NCI-H1417 (cell line): ENCODE measurements at places on chromosomes 12 and 14.

DNA sequence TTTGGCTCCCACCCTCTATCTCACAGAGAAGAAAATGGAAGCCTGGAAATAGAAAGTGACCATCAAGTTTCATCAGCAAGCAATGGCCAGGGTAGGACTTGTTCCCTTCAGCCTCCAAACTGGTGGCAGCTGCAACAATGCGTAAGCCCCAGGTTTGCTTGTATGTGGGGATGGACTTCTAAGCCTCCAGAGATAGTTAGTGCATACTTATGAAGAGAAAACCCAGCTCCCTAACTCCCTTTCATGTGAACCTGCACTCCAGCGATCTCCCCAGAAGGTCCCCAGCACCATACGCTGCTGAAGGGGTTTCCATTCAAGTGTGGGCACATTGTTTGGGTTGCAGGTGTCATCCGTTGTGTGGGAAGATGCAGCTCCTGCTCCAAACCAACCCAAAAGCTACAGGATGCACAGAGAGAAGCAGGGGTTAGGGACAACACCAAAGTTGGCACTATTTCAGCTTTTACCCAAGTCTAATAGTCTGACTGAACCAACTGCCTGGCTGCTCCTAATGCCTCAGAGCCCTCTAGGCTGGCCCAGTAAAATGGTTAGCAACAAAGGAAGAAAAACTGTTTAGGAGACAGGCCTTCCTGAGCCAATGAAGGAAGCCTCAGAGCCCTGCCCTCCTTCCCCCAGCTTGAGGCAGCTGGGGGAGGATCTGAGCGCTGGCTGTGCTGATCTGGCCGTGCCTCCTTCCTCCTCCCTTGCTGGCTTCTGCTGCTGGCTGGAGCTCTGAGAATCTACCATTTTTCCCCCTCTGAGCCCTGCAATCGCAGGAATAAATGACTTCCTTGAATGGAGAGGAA is 12.3 kb downstream of the ZFP36L1 start:
- no peak for DNase-seq

DNA sequence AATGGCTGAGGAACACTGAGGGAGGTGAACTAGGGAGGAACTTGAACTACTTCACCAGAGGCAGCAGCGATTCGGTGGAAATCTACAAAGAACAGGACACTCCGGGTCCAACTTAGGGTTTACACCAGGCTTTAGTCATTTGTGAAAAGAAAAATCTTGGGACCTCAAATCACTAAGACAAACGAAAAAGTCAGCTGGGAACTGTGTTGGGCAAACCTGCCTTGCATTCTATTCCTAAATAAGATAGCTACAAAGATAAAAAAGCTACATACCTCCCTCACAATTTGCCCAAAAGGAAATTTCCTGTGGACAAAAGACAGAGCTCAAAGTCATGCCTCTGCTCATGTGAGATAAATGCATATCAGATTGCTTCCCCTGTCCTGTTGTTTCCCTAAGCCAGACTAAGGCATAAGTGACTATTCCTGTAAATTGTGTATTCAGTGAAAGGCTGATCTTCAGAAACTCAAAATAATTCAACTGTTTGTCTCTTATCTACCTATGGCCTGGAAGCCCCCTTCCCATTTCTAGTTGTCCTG is 106.6 kb downstream of the APAF1 start:
- DNase-seq: no peak

DNA sequence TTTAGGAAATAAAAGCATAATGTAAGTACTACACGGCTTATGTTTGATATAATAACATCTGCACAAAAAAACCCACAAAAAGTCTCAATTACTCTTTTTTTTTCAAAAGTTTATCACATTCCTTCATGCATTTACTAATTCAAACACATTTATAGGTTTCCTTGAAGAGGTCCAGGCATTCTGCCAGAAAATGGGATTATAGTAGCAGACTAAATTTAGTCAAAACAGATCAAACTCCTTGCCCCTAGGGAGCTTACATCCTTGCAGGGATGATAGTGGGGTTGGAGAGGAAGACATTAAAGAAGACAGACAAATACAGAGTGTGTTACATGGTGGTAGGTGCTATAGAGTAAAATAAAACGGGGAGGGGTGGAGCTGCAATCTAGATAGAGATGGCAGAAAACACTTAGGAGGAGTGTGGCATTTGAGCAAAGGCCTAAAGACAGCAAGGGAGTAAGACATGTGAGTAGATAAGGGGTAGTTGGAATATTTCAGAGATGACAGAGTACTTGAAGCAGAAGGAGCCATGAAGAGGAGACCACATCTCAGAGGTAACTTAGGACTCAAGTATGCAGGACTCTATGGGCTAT is 266.9 kb downstream of the PPFIA2 start:
- DNase-seq: no peak

DNA sequence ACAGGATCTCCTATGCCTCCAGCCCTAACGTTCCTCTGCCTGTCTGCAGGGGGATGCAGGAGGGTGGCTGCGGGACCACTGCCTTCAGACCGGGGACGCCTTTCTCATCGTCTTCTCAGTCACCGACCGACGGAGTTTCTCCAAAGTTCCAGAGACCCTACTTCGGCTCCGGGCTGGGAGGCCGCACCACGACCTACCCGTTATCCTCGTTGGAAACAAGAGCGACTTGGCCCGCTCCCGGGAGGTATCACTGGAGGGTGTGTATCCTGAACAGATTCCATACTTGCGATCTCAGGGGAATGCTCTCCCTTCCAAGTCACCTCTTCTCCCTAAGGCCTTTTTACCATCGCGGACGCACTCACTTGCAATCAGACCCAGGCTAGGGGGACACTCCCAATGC is 3.0 kb downstream of the REM2 start:
- no peak for DNase-seq

GRCh38 chr12:126588586-126589249 is 1523.5 kb downstream of the AACS start:
- no peak for DNase-seq

- DNase-seq: no peak
Observed at GRCh38 chr12:124397399-124397679, 102.4 kb downstream of the RFLNA start.

DNA sequence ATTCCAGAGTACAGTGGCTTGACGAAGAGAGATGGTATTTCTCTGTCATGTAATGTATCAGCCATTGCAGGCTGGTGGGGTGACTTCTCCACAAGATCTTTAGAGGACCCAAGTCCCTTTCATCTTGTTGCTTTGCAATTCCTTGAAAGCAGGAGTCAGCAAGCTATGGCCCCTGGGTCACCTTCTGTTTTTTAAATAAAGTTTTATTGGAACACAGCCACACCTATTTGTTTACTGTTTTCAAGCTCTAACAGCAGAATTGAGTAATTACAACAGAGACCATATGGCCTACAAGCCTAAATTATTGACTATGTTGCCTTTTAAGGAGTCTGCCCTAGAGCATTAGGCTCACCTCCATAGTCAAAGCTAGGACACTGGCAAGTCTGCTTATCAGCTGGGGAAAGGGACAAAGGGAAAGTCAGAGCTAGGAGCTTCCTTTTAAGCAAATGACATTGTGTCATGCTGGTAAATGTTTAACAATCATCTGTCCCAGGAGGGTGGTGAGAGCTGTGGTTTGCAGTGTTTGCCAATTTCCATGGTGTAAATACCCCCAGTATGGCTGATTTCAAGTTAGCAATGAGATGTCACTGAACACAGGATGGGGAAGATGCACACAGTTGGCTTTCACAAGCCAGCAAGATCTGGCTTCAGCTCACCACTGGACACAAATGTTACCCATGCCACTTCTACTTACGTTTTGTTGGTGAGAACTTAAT is 87.7 kb upstream of the PWP1 start:
- DNase-seq: no peak

- DNase-seq: no peak
Observed at GRCh38 chr12:59710004-59710628, 114.3 kb downstream of the SLC16A7 start.

DNA sequence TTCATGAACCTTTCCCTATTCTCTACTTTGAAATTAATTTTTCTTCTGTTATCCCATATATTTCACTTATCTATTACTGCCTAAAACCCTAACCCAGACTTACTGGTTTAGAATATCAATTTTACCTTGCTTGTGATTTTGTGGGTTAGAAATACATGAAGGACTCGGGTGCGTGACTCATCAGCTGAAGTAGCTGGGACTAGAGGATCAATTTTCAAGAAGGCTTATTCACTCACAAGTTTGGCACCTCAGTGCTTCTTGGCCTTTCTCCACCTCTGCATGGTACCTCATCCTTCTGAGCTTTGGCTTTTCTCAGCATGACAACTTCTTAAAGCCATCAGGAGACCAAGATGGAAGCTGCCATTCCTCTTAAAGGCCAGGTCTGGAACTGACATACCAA is 57.8 kb downstream of the TMEM117 start:
- DNase-seq: no peak

- no peak for DNase-seq
Observed at GRCh38 chr12:57161491-57161890, 14.1 kb upstream of the LRP1-AS start.

GRCh38 chr14:99664937-99665273 is 19.2 kb upstream of the CYP46A1 start:
- no peak for DNase-seq

DNA sequence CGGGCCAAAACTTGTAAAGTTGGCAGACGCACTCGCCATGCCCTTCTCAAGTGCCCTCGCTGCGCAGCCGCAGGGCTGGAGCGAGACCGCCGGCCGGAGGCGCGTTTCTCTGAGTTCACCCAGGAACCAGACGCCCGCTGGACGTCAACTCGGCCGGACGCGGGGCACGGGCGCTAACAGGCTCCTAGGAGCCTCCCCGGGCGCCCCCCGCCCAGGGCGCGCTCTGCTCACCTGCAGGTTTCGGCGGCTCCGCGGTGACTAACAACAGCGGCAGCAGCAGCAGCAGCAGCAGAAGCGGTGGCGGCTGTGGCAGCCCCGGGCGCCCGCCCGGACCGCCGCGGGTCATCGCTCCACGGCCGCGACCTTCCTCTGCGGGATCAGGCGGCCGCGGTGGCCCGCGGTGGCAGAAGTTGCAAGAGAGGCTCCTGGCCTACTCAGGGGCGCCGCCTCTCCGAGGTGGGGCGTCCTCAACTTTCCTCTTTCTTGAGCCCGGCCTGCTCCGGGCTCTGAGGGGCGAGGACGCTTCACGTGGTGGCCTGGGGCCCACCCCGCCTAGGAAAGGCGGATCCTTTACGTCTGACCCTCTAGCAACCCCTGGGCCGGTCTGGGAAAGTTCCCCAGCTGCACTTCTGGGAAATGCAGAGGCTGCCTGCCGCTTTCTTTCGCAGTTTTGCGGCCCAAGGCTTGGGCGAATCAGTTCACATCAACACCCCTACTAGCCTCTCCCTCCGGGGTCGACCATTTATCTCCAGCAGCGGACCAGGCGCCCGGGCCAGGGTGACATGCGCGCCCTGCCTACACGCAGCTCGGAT is at the start of gene PLBD1:
TSS of gene PLBD1 (minus strand) at position 533 of the 812 bp plus-strand sequence. CDS start at position 346, 187 bp downstream.
- peak; percentile 41 for DNase-seq

GRCh38 chr12:82144505-82144904 is 213.7 kb downstream of the CCDC59 start:
- DNase-seq: no peak

DNA sequence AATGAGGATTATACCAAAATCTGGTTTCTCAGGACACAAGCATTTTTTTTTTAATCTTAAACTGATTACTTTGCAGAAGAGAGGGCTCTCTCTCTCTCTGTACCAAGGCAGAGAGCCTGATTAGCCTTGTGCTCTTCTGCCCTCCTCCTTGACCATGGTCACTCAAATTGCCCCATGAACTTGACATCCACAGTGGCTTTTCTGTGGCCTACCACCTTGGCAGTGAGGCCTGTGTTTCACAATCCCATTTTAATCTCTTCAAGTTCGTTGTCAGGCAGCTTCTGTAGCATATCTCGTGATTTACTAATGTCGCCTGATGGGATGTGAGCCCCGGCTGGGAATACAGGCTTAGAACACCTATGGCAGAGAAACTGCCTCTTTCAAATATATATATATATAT is 30.7 kb upstream of the PWP1 start:
- DNase-seq: no peak

DNA sequence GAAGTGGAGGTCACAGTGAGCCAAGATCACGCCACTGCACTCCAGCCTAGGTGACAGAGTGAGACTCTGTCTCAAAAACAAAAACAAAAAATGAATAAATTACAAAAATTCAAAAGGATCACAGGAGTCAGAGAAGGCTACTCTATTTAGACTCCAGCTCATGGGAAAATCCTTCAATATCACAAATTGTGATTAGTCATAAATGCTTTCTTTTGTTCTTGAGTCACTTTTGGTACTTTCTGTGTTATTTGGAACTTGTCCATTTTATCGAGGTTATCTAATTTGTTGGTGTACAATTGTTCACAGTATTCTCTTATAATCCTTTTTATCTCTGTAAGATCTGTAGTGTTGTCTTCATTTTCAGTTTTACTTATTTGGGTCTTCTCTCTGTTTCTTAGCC is 18.9 kb downstream of the ALDH2 start:
- DNase-seq: no peak

DNA sequence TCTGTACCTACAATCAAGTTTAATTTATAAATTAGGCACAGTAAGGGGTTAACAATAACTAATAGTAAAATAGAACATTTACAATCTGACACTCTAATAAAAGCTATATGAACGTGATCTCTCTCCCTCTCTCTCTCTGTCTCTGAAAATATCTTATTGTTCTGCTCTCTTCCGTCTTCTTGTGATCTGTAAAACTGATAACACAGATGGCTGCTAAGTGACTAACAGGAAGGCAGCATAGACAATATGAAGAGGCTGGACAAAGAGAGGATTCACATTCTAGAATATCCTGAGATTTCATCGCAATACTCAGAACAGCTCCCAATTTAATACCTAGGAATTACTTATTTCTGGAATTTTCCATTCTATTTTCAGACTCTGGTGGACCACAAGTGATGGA is 827.2 kb downstream of the FLRT2 start:
- DNase-seq: no peak

- DNase-seq: no peak
Observed at GRCh38 chr12:109596418-109597244, 23.0 kb downstream of the MVK start.

DNA sequence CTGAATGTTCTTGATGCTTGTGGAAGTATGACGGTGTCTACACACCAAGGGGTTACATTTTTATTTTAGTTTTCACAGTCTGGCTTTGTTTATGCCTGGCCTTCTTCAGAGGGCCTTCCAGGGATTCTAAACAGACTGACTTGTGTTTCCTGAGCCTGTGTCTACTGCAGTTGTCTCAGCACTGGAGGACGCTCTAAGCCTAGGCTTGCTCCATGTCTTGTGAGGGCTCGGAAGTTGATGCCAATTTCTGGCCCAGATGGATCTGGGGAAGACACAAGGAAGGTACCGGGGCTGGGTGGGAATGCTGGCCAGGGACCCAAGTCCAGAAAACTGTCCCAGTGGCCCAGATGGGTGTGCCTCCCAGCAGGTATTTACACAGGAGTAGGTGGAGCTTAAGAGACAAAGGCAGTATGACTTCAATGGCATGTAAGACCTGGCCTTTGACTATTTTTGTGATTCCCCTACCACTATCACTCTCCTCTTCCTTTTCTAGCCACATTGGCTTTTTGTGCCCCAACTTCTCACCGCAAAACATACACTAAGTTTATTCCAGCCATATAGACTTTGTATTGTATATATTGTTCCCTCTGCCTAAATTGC is 56.9 kb downstream of the GPR137C start:
- no peak for DNase-seq

GRCh38 chr14:24976602-24977001 is 73.3 kb downstream of the STXBP6 start:
- no peak for DNase-seq

GRCh38 chr14:103931422-103931821 is 3.2 kb downstream of the TDRD9 start:
- DNase-seq: no peak

GRCh38 chr14:33859306-33859705 is 91.6 kb downstream of the EGLN3 start:
- DNase-seq: no peak

GRCh38 chr12:108616941-108617858 is 16.5 kb downstream of the SELPLG start:
- DNase-seq: no peak

GRCh38 chr12:94128280-94128679 is 20.1 kb upstream of the PLXNC1 start:
- DNase-seq: no peak
